ENCODE measurements at places on chromosomes 5 and 9. TPM values are rescaled to one million over a fixed set of nuclear protein-coding genes. Genes with fewer than 3 reads are reported as not detected.

Gene SCGB3A2
- total RNA-seq = not detected

Gene SLC1A1
- not detected for total RNA-seq

Gene NR5A1
- not detected for total RNA-seq

Gene PIP5KL1
- 0.94 TPM for total RNA-seq

Gene FIBCD1
- total RNA-seq = not detected

Gene LCN1
- total RNA-seq = not detected

Gene MCC
- 4.0 TPM for total RNA-seq

Gene SOHLH1
- total RNA-seq = not detected

- H3K4me3 ChIP-seq = no peak overlapping the region
- H3K36me3 ChIP-seq = peaks cover 7% of the 10 kb centered on the region
- H3K4me1 ChIP-seq = peaks cover 30% of the 10 kb centered on the region
- no peak overlapping the region for H3K27ac ChIP-seq
Measured at GRCh38 chr9:111925017-111925770, 28.6 kb downstream of the UGCG start.

DNA sequence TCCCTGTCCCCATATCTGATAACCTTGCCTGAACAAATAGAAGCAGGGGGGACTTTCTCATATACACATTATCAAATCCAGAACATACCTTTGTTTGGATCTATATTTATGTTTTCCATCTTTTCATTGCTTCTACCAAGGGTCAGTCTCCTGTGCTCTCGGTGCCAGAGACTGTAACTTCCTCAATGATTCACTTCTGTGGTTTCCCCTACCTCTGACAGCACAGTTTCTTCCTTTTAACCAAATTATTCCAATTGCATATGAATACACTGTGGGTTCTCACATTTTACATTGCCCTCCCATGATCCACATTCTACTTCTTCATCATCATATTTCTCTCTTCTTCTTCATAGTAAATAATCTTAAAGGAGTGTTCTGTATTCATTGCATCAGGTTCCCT, 32.2 kb downstream of the NMUR2 start:
- H3K27ac ChIP-seq = no peak overlapping the region
- no peaks in the 10 kb centered on the region for H3K36me3 ChIP-seq
- H3K4me1 ChIP-seq = no peaks in the 10 kb centered on the region
- H3K27me3 ChIP-seq = peaks cover 3% of the 10 kb centered on the region

DNA sequence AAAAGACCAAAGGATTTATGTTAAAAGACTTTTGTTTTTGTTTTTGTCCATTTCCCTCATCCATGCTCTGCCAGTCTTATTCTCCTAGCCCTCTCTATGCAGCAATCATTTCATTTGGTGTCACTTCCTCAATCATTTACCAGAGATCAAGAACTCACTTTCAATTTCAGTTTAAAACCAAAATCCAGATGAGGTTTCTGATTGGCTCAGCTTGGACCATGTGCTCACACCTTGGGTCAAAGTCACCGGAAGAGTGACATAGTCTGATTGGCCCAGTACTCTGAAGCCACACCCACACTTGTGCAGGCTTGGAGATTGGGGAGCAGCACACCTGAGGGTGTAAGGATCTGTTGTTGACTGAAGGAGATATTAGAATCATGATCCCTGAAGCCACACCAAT, 79.6 kb downstream of the TLR4 start:
- no peak overlapping the region for H3K27ac ChIP-seq
- H3K4me3 ChIP-seq = no peak overlapping the region
- H3K36me3 ChIP-seq = no peaks in the 10 kb centered on the region
- H3K27me3 ChIP-seq = no peaks in the 10 kb centered on the region
- H3K4me1 ChIP-seq = peaks cover 5% of the 10 kb centered on the region
- peak; percentile 33 for DNase-seq

- no peak for DNase-seq
- peaks cover 2% of the 10 kb centered on the region for H3K36me3 ChIP-seq
- no peaks in the 10 kb centered on the region for H3K4me1 ChIP-seq
- no peak overlapping the region for H3K4me3 ChIP-seq
- H3K27me3 ChIP-seq = peaks cover 8% of the 10 kb centered on the region
Measured at GRCh38 chr5:37787742-37788141, 52.1 kb downstream of the GDNF start.

DNA sequence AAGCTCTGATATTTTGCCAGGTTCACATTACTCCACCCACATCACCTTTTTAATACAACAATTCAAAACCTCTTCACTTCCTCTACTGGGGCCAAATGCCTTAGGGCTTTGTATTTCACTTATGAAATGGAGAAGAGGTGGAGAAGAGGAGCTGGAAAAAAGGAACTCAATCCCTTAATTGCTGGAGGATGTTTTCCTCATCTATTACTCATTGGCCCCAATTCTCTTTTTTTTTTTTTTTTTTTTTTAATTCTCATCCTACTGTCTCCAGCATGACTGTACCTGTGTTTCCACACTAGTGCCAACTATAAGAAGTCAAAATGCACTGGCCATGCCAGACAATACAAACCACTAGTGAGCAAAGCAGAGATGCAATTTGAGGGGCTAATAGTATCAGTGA, 20.9 kb downstream of the FAM13B start:
- H3K27me3 ChIP-seq = no peaks in the 10 kb centered on the region
- no peak overlapping the region for H3K27ac ChIP-seq
- H3K4me3 ChIP-seq = no peak overlapping the region
- peaks cover 26% of the 10 kb centered on the region for H3K36me3 ChIP-seq

- H3K27ac ChIP-seq = peak overlapping the region; percentile 69
- H3K27me3 ChIP-seq = no peaks in the 10 kb centered on the region
- peaks cover 29% of the 10 kb centered on the region for H3K36me3 ChIP-seq
- H3K4me3 ChIP-seq = no peak overlapping the region
- no peak for DNase-seq
Measured at GRCh38 chr9:96398582-96399324, 15.2 kb upstream of the SLC35D2 start.

DNA sequence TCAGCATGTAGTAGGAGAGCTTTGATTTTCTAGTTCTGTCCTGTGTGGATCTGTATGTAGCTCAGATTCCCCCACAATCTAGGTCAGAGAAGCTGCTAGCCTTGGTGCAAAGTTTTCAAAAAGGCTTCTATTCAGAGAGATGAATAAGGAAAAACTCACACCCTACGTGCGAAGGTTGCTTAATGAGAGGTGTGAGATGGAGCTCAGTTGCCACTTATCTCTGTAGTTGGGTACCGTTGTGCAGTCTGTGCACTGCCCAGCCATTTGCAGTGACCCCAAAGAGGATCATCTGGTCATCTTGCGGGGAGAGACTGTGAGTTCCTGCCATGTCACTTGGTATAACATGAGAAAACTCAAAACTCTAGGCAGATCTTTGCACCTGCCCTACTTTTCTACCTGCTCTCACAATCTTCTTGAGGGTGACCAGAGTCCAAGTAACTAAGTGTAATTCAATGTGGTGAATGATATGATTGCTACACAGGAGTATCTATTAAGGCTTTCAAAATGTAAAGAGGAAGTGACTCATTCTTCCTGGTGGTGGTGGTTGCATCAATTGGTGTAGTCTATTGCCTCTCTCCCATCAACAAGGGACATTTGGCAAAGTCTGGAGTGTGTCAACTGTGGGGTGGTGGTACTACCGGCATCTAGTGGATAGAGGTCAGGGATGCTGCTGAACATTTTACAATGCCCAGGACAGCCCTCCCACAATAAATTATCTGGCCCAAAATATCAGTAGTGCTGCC, 65.2 kb downstream of the TMC1 start:
- peak overlapping the region; percentile 50 for H3K27ac ChIP-seq
- H3K36me3 ChIP-seq = peaks cover 2% of the 10 kb centered on the region
- no peaks in the 10 kb centered on the region for H3K27me3 ChIP-seq
- H3K4me1 ChIP-seq = peaks cover 47% of the 10 kb centered on the region
- DNase-seq = peak; percentile 44
